DMS153 (cell line): ENCODE measurements at places on chromosomes 13 and 19.

GRCh38 chr13:50643060-50643459 lies 200.4 kb downstream of the DLEU7 start:
- no peak for DNase-seq

DNA sequence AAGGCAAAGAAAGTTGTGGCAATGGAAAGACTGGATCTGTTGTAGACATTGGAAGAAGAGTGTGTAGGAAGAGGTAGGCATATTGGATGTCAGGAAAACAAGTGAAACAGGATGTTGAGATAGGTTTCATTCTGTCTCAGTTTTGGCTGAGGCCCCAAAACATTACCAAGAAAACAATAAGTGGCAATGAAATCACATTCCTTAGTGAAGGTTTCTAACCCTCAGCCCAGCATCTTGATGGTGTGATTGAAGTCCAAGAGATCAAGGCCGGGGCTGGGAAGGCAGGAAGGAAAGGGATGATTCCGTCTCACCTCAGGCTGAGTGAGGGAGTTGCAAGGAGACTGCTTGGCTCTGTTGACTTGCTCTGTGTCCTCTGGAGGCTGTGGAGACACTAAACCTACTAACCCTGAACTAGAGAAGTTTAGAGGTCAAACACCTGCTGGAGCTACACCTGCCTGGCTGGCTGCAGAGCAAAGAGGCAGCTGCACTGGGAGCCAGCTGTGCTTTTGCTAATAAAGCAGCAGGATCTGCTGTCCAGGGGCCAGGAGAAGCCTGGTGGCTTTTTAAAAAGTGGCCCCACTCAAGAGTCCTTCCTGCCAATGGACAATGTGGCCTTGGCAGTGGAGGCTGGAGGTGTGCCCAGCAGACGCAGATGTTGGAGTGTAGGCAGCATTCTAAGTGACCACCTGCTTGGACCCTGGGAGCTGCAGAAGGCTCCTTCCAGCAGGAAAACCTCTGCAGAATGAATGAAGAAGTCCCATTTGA lies 53.6 kb downstream of the DGKH start:
- DNase-seq, result no peak

- DNase-seq, result peak; percentile 8
These were observed 37.3 kb upstream of the PEPD start for GRCh38 chr19:33558856-33559255.

GRCh38 chr13:76461999-76462398 lies 424.2 kb downstream of the KCTD12 start:
- DNase-seq, result no peak

DNA sequence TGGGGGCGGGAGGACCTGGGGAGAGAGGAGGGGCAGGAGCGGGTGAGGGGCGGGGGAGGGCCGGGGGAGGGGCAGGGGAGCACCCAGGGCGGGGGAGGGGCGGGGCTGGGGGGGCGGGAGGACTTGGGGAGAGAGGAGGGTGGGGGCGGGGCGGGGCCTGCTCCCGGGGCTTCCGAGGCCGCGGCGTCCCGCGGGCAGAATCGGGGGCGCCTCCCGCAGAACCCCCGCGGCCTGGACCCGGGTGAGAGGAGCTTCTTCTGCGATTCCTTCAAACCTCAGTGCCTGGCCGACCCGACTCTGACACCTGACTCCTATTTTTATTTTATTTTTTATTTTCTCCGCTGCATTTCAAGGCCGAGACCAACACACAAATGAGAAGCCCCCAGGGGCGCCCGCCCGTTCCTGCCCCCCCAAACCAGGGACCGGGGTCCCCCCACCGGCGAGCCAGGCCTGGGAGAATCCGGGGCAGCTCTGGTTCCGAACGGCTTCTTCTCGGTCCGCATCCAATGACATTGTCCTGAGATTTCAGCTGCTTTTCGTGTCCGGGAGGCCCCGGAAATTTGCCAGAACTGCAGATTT lies 470 bp upstream of the GRTP1 start:
- DNase-seq, result no peak

DNA sequence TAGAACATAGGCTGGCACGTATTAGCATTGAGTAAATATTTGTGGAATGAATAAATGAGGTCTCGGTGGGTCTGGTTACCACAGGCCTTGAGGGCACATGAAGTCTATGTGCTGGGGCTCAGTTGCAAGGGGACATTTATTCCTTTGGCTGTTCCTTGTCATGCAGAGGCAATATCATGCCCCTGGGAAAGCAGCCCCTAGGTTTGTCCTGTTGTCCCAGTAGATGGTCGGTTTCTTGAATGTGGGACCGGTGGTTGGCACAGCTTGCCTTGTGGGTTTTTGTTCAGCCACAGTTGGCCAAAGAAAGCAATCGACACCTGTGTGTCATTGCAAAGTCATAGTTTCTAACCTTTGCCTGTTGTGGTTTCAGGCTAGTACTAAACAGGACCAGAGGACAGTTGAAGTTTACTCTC lies 24.7 kb upstream of the GPR183 start:
- DNase-seq, result no peak

DNA sequence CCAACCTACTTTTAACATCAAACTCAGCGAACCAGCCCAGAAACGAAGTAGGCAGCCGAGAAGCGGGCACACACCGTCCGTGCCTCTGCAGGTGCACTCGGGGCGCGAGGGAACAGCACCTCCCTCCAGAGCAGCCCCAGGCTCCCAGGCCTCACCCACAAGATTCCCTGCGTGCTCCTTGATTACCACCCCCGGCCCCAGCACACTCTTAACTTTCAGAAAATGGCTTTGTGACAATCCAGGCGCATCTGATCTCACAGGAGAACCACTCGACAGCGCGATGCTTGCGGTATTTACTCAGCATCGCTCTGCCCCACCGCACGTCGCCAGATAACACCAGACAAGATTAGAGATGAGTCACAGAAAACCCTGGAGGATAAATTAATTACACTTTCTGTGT lies 134.9 kb upstream of the SPACA7 start:
- DNase-seq, result peak; percentile 1

GRCh38 chr13:50720861-50721671 lies 122.4 kb downstream of the DLEU7 start:
- no peak for DNase-seq

- no peak for DNase-seq
These were observed 3.5 kb upstream of the ZIC5 start for GRCh38 chr13:99974939-99975561.

DNA sequence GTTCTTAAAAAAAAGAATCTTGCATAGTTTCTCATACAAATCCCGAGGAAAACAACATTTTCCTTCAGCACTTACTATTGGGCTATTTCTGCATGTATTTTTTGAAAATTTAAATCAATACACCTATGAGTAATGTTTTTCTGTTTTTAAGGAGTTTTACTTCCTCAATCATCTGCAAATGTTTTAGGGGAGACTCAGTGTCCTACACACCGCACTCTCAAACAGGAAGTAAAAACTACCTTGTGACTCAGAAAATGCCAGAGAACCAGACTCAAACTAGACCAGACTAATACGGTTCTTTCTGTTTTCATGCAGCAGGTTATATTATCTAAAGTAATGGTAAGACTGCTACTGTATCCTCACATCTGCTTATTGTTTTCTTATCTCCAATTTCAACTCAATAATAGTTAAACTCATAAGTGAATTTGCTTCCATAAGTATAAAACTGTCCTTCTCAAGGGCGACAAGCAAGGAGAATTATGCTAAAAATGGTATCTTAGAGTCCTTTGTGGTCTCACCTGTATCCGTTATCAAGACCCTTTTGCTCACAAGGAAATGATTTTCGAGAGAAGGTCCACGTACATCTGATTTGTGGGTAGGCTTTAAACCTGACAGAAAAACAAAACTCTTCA lies 52.5 kb downstream of the FLT3 start:
- no peak for DNase-seq

DNA sequence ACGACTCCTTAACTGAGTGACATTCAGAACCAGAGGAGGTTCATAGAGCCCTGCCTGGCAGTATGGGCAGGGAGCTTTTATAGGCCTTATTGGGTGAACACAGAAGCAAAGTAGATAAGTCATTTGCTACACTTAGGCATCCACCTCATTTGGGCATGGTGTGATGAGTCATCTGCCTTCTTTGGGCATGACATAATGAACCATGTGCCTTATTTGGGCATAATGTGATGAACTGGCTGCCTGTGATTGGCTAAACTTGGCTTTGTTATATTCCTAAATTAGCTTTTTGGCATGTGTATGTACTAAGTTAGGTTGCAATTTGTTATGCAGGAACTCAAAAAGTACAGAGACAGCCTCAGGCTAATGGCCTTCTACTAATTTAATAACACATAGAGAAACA lies 2210.2 kb upstream of the PCDH20 start:
- DNase-seq, result no peak

DNA sequence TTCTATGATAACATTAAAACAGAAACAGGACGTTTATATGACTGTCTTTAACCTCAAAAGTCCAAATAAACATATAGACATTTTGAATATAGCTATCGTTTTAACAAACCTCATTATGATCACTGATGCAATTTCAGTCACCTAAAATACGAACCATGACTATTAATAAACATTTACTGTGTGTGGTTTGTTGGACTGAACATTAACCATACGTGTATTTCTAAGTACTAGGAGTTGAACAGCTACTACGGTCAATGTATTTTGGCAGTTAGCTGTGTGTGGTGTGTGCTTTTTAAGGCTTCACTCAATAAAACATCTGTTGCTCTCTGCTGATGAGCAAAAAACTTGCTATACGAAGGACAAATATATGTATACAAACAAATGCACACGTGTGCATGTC lies 281.4 kb downstream of the ABCC4 start:
- DNase-seq, result no peak

- DNase-seq, result no peak
These were observed 18.5 kb upstream of the C19orf33 start for GRCh38 chr19:38285567-38285966.

- no peak for DNase-seq
These were observed 5.1 kb downstream of the ANKLE1 start for GRCh38 chr19:17286752-17287151.

- DNase-seq, result no peak
These were observed 123.2 kb upstream of the SLC7A1 start for GRCh38 chr13:29718694-29719093.

GRCh38 chr13:101611491-101612475 lies 159.3 kb downstream of the ITGBL1 start:
- no peak for DNase-seq

- DNase-seq, result peak; percentile 47
These were observed 32.5 kb downstream of the FGF14 start for GRCh38 chr13:102369302-102369701.
